ENCODE measurements at places on chromosomes 11 and 22.

GRCh38 chr11:61446211-61446651 lies 16.3 kb downstream of the SDHAF2 start:
- no peak for DNase-seq

DNA sequence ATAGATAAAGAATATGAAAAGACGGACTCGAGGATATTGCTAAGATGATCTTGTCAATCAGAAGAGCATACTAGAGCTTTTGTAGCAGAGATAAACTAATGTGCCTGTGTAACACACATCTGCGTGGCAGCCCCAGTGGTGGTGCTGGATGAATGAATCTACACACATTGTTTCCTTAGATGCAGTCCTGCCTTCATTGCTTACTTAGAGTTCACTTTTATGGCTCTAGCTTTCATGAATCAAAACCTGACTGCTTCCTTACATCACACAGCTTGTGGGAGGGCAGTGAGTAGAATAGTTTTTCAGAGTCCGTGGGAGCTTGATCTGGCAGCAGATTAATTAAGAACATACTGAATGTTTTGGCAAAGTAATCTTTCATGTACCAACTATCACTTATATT lies 83.7 kb downstream of the EXT2 start:
- no peak for DNase-seq

DNA sequence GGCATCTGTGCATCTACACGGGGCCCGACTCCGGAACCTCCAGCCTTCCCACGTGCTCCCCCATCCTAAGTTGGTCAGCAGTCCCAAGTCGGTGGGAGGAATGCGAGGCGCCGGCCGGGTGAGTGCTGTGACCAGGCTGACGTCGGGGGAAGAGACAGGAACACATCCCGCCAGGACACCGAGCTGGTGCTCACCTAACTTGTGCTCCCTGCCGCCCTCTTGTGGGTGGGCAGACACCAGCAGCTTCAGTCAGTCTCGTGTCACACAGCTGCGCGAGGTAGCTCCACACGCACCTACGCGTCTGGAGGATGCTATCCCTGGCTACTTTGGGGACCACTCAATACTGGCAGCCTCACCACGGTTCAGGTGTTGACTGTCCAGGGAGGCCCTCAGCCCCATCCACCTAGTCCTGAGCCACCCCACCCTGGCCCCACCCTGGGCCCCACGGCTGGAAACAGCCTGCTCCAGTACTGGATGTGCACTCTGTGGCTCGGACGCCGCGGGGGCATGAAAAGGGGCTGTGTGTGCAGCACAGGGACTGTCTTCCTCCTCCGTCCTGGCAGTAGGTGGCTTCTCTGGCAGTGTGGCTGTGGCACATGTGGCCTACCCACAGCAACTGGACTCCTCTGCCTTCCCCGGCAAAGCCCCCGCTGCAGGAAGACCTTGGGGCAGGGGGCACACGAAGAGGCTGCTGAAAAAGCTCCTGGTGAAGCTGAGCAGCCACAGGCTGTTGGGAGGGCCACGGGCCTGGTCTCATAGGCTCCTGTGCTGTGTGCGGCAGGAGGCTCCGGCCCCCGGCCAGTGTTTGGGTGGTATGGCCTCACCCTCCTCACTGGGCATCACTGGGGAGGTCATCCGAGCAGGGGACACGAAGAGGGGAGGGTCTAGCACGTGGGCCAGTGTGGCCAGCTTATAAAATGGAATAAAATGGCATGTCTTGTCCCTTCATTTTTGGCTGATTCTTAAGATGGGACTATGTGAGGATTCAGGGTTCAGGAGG lies 11.2 kb upstream of the BID start:
- DNase-seq: no peak

GRCh38 chr22:46815896-46816731 lies 53.7 kb downstream of the TBC1D22A start:
- peak; percentile 1 for DNase-seq

GRCh38 chr11:104183593-104183992 lies 19.6 kb upstream of the PDGFD start:
- no peak for DNase-seq

GRCh38 chr22:32662587-32662915 lies 139.0 kb upstream of the TIMP3 start:
- no peak for DNase-seq

- no peak for DNase-seq
These were observed 72.5 kb upstream of the SHANK2 start for GRCh38 chr11:71324788-71325417.

DNA sequence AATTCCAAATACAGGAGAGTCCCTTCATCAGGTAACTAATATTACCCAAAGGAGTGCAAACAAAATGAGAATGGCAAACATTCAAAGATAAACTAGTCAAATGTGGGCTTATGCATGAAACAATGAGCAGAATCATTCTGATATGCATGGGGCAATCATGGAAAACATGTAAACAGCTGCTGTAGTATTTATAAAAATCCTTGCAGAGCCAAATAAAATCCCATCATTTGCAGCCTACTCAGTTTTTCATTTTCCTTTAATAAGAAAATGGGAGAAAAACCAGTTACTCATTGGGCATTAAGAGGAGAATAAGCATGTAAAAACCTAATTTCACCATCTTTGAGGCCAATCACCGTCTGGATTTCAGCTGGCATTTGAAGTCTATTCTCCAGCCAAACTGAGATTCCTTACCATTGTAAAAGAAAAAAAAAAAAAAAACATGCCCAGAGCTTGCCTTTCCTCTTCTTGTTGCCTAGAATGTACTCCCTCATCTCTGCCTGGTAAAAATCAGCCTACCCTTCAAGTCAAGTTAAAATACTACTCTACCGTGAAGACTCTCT lies 249.1 kb downstream of the TTC28 start:
- no peak for DNase-seq

- no peak for DNase-seq
These were observed 14.9 kb downstream of the EHD1 start for GRCh38 chr11:64863391-64864060.

DNA sequence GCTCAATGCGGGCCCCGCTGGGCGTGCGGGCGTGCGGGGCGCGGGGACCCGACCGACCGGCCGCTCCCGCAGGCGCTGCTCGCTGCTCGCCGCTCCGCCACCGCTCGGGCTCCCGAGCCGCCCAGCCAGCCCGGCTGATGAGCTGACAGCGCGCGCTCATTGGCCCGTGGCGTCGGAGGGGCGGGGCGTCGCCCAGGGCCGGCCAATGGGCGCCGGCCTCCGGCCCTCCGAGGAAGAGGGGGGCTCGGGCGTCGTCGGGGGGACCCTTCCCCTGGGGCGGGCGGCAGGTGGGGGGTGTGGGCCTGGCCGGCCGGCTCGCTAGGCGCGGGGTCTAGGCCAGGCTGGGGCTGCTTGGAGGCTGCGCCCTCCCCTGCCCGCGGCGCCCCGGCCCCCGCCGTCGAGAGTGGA lies at the start of gene SCUBE1:
Gene SCUBE1 (minus strand): TSS at position 111 of the 408 bp plus-strand sequence. CDS start 111 bp downstream, outside the sequence.
- DNase-seq: no peak

- DNase-seq: no peak
These were observed 81.0 kb downstream of the ETS1 start for GRCh38 chr11:128506356-128506755.

- DNase-seq: peak; percentile 76
These were observed 21.0 kb upstream of the UBASH3B start for GRCh38 chr11:122634501-122634900.

DNA sequence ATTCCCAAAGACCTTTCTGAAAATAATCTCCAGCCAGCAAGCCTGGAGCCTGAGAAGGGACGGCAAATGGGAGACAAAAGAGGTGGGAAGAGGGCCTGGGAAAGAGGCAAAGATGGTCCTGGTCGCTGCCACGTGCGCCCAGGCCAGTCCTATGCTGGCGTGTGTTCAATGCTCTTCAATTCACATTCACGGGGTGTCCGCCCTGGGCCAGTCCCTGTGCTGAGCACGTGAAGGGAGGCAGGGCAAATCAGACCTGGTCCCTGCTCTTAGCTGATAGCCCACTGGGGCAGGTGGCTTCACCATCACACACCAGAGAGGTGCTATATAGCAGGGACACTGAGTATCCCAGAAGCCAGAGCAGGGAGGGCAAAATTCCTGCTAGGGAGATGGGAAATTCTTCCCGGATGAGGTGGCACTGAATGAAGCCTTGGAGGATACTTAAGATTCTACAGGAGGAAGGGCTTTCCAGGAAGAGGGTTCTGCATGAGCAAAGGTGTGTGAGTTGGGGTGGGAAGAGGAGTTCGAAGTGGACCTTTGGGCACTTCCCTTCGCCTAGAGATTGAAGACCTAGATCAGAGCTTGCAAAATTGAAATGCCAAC lies 148.2 kb downstream of the CHST1 start:
- DNase-seq: no peak

GRCh38 chr11:6586434-6587359 lies 16.7 kb downstream of the RRP8 start:
- DNase-seq: no peak

DNA sequence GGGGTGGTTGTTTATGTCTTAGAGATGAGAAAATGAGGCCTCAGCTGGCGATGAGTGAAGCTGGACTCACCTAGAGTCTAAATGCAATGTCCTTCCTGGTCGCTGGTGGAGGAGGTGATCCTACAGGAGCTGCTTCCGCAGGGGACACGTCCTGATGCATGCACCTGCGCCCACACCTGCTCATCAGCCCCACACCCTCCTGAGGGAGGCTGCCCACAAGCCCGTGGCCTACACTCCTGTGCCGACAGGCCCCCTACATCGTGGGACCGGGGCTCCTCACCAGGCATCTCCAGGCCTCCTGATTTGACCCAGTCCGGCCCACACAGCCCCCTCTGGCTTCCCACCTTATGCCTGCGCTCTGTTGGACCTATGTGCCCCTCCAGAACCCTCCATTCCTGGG lies 857.2 kb downstream of the TBC1D22A start:
- no peak for DNase-seq

DNA sequence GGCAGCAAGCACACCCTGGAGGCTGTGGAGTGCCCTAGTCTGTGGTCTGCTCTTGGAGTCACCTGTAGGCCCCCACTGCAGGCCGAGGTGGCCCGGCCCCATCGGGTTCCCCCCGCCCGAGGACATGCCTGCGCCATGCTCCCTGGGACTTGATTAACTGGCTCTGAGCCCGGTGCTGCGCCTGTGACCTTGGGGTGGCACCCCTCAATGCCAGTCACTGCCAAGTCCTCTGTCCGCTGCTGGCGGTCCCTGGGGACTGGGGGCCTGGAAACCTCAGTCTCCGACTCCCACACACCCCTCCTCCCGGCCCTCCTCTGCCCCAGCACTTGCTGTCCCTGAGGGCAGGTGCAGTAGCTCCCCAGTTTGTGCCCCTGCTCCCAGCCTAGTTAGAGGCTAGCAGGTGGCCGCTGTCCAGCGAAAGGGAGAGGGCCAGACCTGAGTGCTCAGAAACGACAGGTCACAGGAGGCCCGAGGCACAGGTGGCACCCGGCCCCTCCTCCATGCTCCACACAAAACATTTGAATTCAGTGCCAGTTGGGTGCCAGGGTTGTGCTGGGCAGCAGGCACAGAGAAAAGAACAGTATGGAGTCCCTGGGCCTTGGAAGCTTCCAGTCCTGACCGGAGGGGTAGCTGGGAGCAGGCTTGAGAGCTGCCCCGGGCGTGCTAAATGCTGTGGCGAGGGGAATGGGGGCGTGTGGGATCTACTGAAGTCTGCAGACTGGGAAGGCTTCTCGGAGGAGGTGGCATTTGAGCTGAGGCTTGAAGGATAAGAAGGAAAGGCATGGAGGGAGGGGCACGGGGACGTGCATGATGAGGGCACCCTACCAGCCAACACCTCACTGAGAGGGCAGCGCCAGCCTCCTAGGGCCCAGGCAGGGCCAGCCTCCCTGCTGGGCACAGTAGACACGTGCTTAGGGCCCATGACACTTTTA lies 16.4 kb upstream of the FLRT1 start:
- no peak for DNase-seq

- DNase-seq: no peak
These were observed 258.3 kb downstream of the ETS1 start for GRCh38 chr11:128328955-128329551.

DNA sequence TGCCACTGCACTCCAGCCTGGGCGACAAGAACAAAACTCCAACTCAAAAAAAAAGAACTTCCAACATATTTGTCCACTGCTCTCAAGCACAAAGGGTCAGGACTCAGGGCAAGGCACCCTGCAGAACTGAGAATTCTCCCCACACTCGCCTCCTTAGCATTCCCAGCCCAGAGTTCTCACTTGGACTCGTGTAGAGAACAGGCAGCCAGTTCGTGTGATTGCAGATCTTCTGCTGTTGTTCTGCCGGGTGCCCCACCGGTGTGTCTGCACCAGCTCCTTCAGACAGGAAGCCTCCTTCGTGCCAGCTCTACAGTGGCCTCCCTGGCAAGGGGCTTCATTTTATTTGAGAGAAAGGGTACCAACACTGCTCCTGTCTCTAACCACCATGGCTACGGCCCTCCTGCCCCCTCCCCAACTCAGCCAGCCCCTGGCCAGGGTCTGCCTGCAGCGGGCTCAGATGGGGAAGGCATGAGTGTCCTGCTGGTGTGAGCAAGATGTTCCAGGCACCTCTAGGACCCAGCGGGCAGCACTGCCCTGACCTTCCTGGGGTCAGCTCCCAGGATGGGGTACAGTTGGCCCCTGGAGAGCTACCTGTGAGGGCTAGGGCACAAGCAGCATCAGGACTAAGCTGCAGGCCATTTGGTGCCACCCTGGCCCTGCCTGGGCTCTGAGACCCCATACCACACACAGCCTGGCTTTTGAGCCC lies 19.5 kb upstream of the SCGB1A1 start:
- no peak for DNase-seq

DNA sequence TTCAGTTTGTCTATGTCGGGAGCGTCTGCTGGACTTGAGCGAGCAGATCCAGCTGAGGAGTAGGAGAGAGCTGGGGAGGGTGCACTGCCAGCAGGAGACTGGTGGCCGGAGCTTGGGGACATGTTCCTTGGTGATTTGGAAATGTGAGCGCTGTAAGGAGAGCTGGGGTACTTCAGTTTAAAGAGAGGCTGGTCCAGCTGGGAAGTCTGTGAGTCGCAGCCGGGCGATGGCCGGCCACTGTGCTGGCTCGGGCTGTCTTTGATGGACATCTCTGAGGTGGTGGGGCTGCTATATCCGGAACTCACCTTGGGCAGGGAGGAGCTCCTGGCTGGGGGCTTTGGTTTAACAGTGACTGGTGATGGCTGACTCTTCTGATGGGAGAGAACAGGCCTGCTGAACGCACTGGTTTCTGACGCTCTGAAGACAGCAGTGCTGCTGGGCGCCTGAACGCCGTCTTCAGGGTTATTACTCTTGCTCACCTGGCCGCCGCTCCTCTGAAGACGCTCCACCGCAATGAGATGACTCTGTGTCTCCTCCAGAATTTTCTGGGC lies 63.6 kb upstream of the PITPNB start:
- DNase-seq: no peak

GRCh38 chr11:71284525-71285092 lies 32.2 kb upstream of the SHANK2 start:
- DNase-seq: no peak

DNA sequence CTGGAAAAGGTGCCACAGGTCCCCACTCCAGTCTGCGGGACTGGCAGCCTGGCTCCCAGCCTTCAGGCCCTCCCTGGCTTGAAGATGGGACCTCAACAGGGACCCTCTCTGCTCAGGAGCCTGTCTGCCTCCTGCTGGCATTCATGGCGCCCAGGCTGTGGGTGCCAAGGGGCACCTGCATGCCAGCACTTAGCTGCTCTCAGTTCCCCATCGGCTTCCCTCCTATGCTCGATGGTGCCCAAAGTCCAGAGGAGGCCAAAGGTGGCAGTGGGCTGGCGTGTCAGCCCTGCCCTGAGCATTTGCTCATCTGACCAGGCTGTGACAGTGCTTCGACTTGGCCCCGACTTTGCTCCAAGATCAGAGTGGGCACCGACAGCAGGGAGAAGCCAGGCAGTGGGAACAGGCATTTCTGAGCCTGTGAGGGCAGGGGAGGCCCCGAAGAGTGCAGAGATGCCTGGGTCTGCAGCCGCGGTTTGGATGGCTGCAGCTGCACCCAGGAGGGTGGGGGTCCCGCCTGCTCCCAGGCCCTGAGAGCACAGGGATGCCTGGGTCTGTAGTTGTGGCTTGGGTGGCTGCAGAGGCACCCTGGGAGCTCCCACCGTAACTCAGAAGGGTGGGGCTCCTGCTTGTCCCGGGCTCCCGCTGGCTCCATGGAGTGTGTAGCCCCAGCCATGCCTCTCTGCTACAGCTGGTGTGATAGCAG lies 463.6 kb downstream of the TBC1D22A start:
- no peak for DNase-seq

All from GF-D8 (cell line).